ENCODE measurements at places on chromosomes 12 and 14. TPM values are rescaled to one million over a fixed set of nuclear protein-coding genes. Genes with fewer than 3 reads are reported as not detected.

DNA sequence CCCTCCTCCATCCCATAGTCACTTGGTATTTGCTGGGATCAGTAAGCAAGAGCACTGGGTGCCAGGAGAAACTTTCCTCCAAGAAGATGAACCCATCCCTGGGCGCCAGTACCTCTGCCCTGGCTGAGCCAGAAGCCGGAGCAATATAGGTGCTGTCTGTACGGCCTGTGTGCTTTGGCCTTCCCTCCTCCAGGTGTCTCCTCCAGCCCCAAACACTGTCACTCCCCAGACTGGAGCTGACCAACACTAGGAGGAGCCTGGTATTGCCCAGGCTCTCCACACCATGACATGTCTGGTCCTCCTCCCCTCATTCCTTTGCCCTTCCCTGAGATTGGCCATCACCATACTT is 4.9 kb downstream of the GSTZ1 start:
- no peak for DNase-seq

GRCh38 chr12:93461503-93461902 is 5.8 kb upstream of the MRPL42 start:
- no peak for DNase-seq

Gene PAPLN
- total RNA-seq, result 82.6 TPM

Gene SBNO1
- total RNA-seq, result 20.5 TPM

DNA sequence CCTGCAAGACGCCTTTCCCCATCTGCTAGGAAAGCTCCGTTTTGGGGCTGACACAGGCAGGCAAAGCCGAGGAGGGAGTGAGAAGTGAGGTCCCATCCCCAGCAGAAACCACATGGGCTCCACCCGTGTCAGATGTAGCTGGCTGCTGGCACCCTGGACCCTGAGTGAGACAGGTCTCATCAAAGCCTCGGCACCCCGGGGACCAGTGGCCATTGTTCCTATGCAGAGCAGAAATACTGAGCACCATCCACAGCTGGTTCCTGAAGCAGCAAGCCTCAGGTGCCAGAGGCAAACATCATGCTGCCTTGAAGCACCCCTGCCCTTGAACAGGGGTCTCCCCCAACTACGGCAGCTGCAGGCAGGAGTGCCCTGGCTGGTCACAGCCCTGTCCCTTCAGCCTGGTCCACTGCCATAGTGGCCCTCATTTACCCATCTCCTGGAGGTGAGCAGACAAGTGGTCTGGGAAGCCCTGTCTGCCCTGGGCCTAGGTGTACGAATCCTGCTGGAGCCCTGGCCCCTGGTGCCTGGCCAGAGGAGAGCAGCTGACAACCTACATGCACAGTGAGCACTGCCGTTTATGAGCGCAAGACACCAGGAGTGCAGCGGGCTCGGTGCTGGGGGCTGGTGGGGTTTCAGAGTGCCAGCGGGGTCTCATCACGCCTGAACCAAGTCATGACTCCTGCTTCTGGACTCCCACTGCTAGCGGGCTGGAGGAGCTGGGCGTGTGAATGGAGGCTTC is 289.8 kb upstream of the RTL1 start:
- DNase-seq, result peak; percentile 14

Gene FOXA1
- not detected for total RNA-seq

Gene SCNN1A
- total RNA-seq, result 1.9 TPM

Gene ADGRD1
- total RNA-seq, result 39.5 TPM

Gene CLEC7A
- 24.1 TPM for total RNA-seq

GRCh38 chr12:75650100-75650499 is 138.7 kb upstream of the KRR1 start:
- no peak for DNase-seq

Gene BIN2
- total RNA-seq, result 26.5 TPM

Gene FOXG1
- total RNA-seq, result not detected

DNA sequence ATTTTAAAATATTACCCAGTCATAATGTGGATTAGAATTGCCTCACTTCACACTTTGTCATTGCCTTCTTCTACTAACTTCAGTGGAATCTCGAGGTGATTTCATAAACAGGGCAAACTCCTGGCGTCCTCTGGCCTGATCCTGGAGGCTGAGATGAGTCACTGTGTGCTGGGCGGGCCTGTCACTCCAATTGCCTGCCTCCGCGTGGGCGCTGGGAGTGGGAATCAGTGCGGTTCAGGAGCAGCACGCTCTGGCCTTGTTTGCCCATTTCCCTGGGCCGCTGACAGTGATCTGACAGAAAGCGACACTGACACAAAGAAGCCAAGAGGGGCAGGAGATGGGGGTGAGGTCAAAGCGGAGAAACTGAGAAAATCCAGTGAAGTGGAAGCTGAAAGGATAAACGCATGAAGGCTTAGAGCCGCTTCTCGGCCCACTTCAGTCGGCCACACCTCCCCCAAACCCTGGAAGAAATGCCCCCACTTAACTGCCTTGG is 29.7 kb downstream of the LGR5 start:
- no peak for DNase-seq

GRCh38 chr14:22047115-22047514 is 373.5 kb upstream of the OR4E1 start:
- DNase-seq, result no peak

GRCh38 chr12:109764123-109764522 is 50.5 kb downstream of the FAM222A start:
- DNase-seq, result no peak

DNA sequence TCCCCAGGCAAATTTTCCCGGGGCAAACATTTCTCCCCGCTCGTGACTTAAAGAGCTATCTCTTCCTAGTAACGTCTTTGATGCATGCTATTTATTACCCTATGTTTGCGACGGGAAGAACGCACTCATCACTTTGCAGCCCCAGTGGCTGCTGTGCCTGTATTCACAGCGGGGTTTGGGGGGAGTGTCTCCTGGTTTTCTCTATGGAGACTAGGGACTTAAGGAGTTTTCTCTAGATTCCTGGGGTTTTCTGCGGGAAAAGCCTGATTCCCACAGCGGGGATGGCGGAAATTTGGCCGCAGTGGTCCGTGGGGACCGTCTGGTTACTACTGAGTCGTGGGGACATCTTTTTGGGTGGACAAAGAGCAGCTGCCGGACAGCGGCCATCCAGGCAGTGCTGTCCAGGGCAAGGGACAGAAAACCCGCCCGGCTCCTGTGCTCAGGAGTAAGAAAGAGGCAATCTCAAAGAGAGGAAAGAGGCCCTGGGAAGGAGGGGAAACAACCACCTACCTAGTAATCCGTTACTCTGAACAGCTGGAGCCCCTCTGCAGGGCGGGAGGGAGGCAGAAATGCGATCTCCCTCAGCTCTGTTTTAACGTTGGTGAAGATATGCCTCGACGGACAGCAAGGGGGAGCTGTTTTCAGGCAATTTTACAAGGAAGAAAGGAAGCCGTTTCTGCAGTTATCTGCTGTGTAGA is 771 bp upstream of the AVPR1A start:
- DNase-seq, result no peak

GRCh38 chr14:88264116-88264515 is 59.0 kb downstream of the KCNK10 start:
- no peak for DNase-seq

DNA sequence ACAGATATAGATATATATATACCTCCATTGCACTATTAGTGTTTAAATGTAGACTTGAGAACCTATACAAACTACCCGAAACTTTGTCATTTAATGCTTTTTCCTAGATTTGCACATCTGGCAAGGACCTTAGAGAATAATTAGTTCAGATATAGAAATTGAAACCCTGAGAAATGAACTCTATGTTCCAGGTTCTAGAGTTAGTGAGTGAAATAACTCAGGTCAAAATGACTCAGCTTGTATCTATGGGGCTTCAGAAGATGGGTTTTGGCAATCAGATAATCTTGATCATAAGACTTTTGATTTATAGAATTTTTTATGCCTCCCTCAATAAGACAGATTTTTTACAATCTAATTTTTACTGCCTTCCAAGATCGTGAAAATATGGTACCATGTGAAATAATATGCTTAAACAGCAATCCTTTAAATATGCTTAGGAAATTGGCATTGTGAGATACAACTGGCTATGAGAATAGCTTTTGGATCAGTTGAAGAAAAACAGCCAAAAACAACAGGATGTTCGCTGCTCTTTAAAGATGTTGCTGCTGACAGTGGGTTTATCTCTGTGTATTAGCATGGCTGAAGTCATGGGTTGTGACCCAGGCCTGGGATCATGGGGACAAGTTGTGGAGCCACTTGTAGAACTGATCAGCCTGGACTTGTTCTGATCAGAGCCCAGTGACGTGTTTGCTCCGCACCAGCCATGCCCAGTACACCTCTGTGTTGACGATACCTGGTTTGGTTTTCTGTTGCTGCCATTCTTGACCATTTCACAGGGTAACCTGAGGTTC is 63.6 kb downstream of the TTLL5 start:
- DNase-seq, result no peak

Gene VAMP1
- 9.6 TPM for total RNA-seq

DNA sequence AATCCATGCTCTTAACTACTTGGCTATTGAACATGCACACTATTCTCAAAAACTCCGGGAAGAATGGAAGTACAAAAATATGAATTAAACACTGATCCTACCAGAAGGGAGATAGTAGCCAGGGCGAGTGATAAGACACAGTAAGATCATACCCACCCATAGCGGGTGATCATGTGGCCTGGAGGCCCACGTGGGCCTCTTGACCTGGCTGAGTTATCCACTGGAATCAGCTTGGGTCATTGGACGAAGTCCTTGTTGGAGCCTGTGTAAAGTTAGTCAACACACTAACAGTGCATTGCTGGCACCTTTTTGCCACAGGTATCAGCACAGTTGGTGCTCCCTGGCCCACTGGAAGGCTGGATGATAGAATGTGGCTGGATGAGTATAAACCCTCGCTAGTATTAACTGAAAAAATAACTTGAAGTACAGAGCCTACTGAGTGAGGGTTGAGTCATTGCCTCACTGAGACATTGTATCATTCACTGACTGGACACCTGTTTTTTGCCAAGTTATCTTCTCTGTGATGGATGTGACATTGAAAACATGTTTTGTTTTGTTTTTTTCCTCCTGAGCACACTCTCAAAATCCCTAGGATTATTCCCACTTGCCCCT is 149.2 kb upstream of the FUT8 start:
- DNase-seq, result no peak

DNA sequence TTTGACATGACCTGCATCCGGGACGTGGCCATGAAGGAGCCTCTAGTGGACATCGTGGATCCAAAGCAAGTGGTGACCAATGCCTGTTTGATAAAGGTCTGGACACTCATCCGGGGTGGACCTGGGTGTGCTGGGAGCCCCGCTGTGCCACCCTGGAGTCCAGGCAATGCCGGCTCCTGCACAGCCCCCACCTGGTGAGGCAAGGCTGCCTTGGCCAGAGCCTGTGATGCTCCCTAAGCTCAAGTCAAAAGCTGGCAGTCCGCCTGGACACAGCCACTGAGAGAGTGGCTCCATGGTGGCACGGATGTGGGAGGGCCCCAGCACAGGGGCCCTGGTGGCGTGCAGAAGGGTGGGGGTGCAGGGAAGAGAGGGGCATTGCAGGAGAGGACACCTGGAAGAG is 85.9 kb downstream of the PRMT8 start:
- no peak for DNase-seq

Gene FITM1
- total RNA-seq, result 1.2 TPM

Gene KRT8
- total RNA-seq, result 92.8 TPM

- no peak for DNase-seq
Measured at GRCh38 chr12:16358878-16359277, 11.4 kb downstream of the MGST1 start.

Gene GLIPR1L2
- 0.82 TPM for total RNA-seq

Gene B4GALNT3
- 0.28 TPM for total RNA-seq

Gene RERG
- total RNA-seq, result 39.4 TPM

DNA sequence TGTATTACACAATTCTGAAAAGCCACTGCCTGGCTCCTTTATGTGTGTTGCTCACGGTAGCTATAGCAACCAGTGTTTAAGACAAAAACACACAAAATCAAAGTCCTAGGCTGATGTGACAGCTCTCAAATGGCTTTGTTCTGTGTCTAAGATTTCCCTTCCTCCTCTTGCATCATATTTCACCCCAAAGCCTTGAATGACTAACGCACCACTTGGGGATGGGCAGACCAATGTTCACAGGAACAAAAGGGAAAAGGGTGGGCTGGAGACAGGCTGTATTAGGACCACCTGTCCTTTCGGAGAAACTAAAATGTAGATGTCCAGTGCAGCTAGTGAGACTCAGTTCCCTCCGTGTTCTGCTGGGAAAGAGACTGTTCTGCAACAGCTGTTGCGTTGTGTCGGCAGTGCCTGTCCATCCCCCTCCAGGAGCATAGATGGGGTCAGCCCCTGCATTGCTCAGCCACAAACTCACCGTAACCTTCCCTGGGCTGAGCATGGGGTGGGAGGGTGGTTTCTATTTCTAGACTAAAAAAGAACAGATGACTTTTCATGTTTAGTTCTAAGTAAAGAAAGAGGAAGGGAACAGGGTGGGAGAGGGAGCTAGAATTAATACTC is 26.8 kb upstream of the DAAM1 start:
- peak; percentile 26 for DNase-seq

Gene BCL2L2
- 54.8 TPM for total RNA-seq

DNA sequence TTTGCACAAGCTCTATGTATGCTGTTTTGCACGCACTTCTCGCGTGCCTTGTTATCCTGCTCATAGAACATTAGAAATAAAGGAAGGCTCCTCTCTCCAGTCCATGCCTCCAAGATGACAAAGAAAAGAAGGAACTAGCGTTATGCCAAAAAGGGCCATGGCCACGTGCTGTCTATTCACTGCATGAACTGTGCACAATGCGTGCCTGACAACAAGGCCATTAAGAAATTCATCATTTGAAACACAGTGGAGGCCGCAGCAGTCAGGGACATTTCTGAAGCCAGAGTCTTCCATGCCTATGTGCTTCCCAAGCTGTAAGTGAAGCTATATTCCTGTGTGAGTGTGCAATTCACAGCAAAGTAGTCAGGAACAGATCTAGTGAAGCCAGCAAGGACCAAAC is 22.2 kb upstream of the PRMT8 start:
- DNase-seq, result no peak

DNA sequence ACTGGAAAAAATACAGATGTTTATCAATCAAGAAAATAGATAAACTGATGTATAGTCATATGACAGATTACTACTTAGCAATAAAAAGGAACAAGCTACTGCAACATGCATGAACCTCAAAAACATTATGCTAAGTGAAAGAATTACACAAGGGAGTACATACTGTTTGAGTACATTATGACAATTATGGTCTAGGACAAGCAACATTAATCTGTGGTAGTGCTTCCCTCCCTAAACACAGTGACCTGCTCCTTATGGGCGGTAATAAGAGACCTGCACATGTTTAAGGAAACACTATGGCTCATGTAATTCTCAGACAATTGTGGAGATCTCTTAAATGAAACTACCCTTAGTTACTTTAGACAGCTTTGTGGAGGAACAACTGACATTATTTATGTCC is 421.2 kb upstream of the FBXO33 start:
- no peak for DNase-seq

- DNase-seq, result no peak
Measured at GRCh38 chr12:68884251-68884650, 48.7 kb downstream of the CPM start.

Gene CCDC38
- total RNA-seq, result not detected

- DNase-seq, result peak; percentile 85
Measured at GRCh38 chr12:52147367-52147963, 44.3 kb downstream of the KRT80 start.

Gene LRRC10
- not detected for total RNA-seq

DNA sequence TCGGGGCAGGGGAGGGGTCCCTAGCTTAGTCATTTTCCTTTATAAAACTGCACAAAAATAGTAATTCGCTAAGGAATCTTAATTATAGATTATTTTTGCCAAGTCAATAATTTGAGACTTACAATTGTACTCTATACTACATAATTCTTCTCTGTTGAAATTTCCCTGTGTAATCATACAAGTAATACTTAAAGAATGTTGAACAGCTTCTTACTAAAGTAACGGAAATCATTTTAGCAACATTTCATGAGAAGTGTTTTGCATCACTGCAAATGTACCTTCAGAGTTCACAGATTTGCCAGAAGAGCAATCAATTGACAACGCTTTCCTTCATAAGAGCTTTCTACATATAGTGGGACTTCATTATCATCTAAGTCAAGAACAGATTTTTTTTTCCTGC is 7.9 kb upstream of the GNG2 start:
- no peak for DNase-seq

Measured in omental fat pad (tissue), 4 donors.